Fibroblast of mammary gland (primary cell): ENCODE measurements at places on chromosomes 1 and 21.

DNA sequence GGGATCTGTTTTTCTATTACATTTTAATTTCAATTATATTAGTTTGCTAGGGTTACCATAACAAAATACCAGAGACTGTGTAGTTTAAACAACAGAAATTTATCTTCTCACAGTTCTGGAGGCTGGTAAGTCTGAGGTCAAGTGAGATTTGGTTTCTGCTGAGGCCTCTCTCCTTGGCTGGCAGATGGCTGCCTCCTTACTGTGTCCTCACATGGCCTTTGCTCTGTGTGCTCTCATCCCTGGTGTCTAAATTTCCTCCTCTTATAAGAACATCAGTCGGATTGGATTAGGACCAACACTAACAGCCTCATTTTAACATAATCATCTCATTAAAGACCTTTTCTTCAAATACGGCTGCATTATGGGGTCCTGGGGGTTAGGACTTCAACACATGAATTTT, 195.2 kb upstream of the CHODL start:
- DNase-seq, result no peak

DNA sequence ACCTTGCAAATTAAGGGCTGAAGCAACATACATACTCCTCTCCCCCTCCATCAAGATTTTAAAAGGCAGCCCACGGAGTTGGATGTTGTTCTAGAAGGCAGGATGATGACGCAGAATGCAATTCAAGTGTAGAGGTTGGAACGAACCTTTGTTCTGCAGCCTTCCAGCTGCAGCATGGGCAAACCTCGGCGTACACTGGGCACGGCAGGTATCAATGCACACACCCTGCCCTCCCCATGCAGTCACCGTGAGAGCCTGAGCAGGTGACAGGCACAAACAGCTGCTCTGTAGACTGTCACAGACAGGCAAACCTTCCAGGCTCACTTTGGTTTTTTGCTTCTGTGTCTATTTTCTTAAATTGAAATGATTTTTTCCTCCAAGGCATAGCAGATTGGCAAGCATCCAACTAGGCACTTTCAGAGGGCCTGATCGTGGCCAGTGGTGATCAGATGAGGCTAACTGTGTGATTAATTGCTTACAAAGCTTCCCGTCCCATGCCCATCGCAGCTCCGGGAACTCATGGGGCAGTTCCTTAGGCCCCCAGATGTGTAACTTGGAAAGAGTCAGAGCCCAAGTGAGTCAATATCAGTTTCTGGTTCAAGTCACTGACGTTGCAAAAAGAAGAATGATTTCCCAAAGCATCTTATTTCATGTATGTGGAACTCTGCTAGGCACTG, 82.3 kb downstream of the ITPKB start:
- peak; percentile 99 for DNase-seq

DNA sequence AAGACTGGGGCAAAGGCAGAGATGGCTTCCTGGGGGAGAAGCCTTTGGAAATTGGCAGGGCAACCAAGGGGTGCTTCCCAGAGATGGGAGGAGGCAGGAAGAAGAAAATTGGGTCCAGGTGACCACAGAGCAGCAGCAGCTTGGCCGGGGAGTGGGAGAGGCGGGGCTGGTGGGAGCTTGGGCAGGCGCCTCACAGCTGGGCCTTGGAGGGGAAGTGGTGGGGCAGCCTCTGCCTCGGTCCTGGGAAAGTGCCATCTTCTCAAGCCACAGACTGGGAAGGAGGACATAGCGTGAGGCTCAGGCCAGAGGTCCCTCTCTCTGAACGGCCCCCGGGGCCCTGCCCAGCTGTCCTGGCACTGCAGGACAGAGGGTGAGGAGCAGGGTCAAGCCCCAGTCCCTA, 24.0 kb upstream of the WASF2 start:
- no peak for DNase-seq

DNA sequence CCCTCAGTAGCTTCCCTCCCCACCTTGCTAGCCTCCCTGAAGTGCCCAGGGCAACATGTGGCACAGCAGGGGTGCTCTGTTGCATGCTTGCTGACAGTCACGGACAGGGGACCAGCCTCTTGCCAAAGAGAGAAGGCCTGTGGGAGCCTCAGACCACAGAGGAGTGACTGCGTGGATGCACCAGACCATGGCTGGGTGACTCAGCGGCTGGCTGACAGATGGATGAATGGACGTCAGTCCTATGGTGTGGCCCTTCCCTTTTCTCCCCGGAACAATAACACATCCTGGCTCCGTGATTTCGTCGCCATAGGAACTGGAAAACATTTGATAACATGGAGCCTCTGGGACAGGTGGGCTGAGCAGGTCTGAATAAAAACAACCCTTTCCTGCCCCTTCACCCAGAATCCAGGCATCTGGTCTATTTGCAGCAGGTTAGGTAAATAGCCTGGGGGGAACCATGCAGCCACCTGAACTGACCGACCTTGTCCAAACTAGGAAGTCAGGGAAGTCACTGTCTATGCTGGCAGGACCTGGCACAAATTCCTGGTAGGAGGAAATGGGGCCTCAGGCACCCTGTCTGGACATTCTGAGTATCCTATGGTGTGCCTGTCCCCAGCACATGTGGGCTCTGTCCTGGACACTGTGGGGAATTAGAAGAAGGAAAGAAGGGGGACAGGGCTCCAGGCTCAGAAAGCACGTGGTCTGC, 53.3 kb downstream of the NENF start:
- peak; percentile 92 for DNase-seq

GRCh38 chr1:173344034-173344743, 132.9 kb upstream of the PRDX6 start:
- DNase-seq, result no peak

DNA sequence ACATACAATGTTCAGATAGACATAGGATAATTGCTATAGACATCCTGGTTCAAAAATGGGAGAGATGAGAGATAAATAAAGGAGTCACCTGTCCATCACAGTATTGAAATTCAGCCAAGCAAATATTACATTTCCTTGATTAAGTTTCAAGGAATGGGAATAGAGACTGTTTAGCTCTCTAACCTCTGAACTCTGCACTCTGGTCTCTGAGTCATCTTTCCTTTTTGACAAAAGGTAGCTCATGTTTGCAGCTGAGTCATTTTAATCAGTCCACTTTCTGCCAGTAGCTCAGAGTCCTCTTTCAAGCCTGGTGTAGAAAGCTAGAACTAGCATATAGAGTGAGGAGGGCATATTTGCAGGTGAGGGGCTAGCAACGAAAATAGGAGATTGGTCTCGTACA, 51.4 kb upstream of the GJA8 start:
- DNase-seq, result peak; percentile 3

DNA sequence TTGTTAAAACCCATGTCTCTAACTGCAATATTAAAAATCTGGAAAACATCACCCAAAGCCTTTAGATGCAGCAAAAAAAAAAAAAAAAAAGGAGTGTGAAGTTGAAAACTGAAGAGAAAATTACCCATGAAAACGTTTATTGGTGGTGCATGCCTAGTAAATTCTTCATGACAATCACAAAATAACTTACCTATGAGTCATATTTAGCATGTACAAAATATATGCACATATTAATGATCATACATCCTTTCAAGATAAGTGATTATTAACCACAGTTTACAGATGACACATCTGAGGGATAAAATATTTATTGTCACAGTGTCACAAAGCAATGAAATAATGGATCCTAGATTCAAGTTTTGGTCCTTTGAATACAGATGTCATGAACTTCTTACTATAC, 505.2 kb upstream of the NR5A2 start:
- DNase-seq, result no peak

- DNase-seq, result peak; percentile 85
These were observed 1369.1 kb upstream of the ADGRL4 start for GRCh38 chr1:80375662-80376061.

DNA sequence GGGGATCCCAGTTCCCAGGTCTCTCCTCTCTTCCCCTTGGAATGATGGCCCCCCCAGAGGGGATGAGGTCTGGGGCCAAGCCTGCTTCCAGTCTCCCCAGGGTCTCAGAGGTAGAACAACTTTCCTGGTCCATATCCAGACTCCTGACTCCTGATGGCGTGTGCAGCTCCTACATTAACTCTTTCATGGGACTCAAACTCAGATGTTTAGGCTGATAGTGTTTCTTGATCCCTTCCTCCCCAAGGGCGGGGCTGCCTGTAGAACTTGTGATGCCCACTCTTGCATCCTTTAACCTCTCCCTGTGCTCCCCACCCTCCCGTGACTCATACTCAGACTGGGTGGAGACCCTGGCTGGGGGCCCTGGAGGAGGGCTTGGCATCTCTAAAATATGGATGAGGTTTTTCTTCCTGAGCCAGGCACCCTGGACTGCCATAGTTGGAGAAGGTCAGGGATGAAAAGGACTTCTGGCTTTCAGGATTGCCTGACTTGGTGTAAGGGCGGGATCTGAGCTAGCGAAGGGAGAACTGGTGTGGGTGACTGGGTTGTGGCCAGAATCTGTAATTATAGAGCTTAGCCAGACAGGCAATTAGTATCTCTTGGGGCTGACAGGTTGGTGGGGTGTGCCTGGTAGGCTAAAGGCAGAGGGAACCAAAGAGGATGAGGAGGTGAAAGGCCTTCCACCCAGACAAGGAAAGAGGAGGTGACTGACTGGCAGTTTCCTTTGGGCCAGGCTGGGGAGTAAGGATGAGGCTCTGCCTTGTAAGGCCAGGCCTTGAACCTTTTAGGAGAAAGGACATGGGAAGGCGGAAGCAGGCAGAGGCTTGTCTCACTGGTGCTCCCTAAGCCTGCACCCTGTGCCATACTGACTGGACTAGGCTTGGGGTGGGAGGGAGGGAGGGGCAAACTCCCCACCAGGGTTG, 1.5 kb downstream of the ATP8B2 start:
- peak; percentile 92 for DNase-seq

DNA sequence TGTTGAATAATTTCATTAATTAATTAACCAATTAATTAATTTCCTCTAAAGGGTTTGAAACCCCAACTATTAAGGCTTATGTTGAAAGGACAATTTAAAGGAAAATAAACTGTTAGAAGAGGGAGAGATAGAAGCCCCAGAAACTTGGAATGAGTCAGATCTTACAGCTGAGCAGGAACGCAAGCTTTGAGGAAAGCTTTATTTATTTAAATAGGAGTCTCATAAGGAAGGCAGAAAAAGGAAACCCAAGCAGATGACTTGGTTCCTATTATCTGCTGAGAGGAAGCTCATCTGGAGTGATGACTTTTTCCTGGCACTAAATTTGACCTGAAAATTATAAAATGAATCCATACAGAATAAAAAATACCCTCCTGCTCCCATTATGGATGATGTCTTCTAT, 105.1 kb downstream of the ROR1 start:
- peak; percentile 67 for DNase-seq

DNA sequence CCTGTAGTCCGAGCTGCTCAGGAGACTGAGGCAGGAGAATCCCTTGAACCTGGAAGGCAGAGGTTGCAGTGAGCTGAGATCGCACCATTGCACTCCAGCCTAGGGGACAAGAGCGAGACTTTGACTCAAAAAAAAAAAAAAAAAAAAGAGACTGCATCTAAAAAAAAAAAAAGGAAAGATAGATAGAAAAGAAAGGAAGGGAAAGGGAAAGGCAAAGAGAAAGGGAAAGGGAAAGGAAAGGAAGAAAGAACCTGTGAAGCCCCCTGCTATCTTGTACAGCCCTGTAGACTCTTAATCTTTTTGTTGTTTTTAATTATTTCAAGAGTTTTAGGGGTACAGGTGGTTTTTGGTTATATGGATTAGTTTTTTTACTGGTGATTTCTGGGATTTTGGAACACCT, 46.0 kb upstream of the MUTYH start:
- no peak for DNase-seq

- DNase-seq, result no peak
These were observed 1.9 kb downstream of the S100A10 start for GRCh38 chr1:151991663-151992302.

GRCh38 chr1:223180731-223181321, 37.8 kb upstream of the TLR5 start:
- peak; percentile 8 for DNase-seq
